Activated T-cell treated with anti-CD3 and anti-CD28 coated beads for 4 hours (primary cell): ENCODE measurements at places on chromosomes 4 and X.

- peak; percentile 4 for DNase-seq
Observed at GRCh38 chrX:13747836-13748235, 13.3 kb downstream of the OFD1 start.

DNA sequence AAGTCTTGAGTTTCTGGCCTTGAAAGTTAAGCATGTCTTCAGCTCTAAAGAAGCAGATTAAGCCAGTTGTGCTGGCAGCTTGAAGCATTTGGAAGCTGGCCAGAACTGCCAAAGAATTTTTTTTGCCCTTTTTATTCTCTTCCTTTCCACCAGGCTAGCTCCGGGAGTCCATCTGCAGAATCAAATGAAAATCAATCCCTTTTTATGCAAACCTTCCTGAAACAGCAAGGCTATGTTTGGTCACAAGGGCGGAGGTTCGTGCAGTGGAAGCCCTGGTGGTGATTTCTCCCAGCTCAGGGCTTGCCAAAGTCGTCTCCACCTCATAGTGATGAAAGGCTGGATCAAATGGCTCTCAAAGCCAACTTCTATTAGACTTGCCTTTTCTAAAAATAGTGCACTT, 21.6 kb upstream of the C4orf54 start:
- no peak for DNase-seq

GRCh38 chr4:16692046-16692445, 206.4 kb downstream of the LDB2 start:
- DNase-seq = no peak

GRCh38 chr4:181987392-181987791, 255.8 kb upstream of the TENM3 start:
- no peak for DNase-seq

GRCh38 chr4:26185436-26185835, 135.4 kb upstream of the RBPJ start:
- no peak for DNase-seq
